ENCODE measurements at places on chromosomes 13 and 19.

DNA sequence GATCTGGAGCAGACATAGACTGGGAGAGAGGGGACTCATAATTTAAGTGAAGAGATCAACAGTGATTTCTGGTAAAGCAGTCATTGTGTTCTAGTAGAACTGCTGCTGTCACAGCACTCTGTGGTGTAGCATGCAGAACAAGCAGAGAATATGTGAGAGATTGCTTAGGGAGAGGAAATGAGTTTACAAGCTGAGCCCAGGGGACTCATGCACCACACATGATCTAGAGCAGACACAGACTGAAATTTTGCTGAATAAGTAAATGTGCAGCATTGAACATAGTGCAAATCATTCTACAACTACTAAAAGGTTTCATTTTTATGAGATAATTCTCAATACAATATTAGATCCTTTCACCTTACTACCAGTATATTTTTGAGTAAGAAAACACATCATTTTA is 125.7 kb downstream of the MYO16 start:
- H3K27ac ChIP-seq: no peak overlapping the region
- no peaks in the 10 kb centered on the region for H3K27me3 ChIP-seq
- no peaks in the 10 kb centered on the region for H3K36me3 ChIP-seq
- H3K4me1 ChIP-seq: no peaks in the 10 kb centered on the region
- no peak overlapping the region for H3K4me3 ChIP-seq

GRCh38 chr13:106197496-106197895 is 338.0 kb downstream of the EFNB2 start:
- H3K27me3 ChIP-seq: no peaks in the 10 kb centered on the region
- no peak overlapping the region for H3K4me3 ChIP-seq
- H3K36me3 ChIP-seq: no peaks in the 10 kb centered on the region
- no peak overlapping the region for H3K27ac ChIP-seq
- DNase-seq: no peak

GRCh38 chr19:16315825-16316505 is 8.7 kb upstream of the KLF2 start:
- peaks cover 6% of the 10 kb centered on the region for H3K36me3 ChIP-seq
- peaks cover 11% of the 10 kb centered on the region for H3K4me1 ChIP-seq
- H3K27ac ChIP-seq: no peak overlapping the region
- no peak for DNase-seq
- H3K27me3 ChIP-seq: peaks cover 11% of the 10 kb centered on the region
- H3K4me3 ChIP-seq: no peak overlapping the region

- H3K27ac ChIP-seq: no peak overlapping the region
- H3K27me3 ChIP-seq: peaks cover 36% of the 10 kb centered on the region
- DNase-seq: no peak
- H3K4me3 ChIP-seq: peak overlapping the region; percentile 32
- no peaks in the 10 kb centered on the region for H3K4me1 ChIP-seq
Observed at GRCh38 chr13:25046985-25047511, 48.9 kb upstream of the PABPC3 start.

DNA sequence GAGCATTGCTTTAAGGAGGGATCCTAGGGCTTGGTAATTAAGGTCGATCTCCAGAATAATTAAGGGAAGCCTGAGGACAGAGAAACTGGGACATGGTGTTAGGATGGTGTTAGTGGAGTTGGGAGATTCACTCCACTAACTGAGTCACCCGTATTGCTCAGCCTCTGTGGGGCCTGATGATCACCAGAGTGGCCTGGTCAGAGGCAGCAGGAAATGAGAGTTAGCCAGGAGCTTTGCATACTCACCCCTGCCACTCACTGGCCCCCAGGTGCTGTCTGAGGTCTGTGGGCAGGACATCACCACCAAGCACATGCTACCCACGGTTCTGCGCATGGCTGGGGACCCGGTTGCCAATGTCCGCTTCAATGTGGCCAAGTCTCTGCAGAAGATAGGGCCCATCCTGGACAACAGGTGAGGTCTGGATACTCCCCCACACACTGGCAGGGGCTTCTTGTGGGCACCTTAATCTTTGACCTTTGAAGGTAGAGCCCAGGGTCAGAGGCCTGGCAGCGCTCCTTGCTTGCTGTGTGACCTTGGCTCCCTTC is 32.1 kb downstream of the PPP2R1A start:
- H3K4me1 ChIP-seq: no peaks in the 10 kb centered on the region
- no peaks in the 10 kb centered on the region for H3K27me3 ChIP-seq
- DNase-seq: no peak
- no peak overlapping the region for H3K27ac ChIP-seq

DNA sequence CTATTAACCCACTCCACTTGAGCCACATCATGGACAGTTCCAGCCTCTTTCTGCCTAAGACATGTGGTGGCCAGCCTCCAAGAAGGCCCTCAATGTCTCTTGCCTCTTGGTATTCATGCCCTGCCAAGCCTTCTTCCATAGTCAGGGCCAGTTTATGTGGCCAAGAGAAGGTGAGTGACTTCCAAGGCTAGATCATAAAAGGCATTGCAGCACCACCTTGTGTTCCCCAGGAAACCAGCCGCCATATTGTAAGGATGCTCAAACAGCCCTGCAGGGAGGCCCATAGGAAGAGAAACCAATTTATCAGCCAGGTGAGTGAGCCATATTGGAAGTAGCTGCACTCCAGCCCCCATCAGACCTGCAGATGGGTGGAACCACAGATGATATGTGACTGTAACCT is 12.3 kb upstream of the DNMT1 start:
- H3K36me3 ChIP-seq: no peaks in the 10 kb centered on the region
- H3K27me3 ChIP-seq: no peaks in the 10 kb centered on the region
- DNase-seq: no peak
- H3K4me3 ChIP-seq: no peak overlapping the region
- no peaks in the 10 kb centered on the region for H3K4me1 ChIP-seq
- H3K27ac ChIP-seq: no peak overlapping the region

- no peaks in the 10 kb centered on the region for H3K4me1 ChIP-seq
- H3K27ac ChIP-seq: no peak overlapping the region
- no peaks in the 10 kb centered on the region for H3K27me3 ChIP-seq
- no peak for DNase-seq
Observed at GRCh38 chr13:105920370-105920769, 615.1 kb downstream of the EFNB2 start.

DNA sequence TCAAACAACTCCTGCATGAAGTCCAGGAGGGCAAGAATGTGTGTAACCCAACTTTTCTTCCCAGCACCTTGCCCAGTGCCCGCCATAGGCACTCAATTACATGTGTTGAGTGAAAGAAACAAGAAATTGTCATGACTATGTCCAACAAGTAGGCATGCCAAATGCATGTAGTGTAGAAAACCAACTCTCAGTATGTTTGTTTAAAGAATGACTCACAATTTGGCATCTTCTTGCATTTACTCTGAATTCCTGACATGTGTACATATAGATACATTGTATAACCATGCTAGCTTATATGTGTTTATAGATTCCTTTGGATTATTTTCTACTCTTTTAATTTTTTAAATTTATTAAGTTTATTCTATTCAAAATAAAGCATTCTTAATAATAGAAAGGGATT is 305.0 kb downstream of the EFNB2 start:
- no peaks in the 10 kb centered on the region for H3K27me3 ChIP-seq
- no peak overlapping the region for H3K4me3 ChIP-seq
- DNase-seq: no peak
- no peaks in the 10 kb centered on the region for H3K4me1 ChIP-seq
- no peak overlapping the region for H3K27ac ChIP-seq

DNA sequence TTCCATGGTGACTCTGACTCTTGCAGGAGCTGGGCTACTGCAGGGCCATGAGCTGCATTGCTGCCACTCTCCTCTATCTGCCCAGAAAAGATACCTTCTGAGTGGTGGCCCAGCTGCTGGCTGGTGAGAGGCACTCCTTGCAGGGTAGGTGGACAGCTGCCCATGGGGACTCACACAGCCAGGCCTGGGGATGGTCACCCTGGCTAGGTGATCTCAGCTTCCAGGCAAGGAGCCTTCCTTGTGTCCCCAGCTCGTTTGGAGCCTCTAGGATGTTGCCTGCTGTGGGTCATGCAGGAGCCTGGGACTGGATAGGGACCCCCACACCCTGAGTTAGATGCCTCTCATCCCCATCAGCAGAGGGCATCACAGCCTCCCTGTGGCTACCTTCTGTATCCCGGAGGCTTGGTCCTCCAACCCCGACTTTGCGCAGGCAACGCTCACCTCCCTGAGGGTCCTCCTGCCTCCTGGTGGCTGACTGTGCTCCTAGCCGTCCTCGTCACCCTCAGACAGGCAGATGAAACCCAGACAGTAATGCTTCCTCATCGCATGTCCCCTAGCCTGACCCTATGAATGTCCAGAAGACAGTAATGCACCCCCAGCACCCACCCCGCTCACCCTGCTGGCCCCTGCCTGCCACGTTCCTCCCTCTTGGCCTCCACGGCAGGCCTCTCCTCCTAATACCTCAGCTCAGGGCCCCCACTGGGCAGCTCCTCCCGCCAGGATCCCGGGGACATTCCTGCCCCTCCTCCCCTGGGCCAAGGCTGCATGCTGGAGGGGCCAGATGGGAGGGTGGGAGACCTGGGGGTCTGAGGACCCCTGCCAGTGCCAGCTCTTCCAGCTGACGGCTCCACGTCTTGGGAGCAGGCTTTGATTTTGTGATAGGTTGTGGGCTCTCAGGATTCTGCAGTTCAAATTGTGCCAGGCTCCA is 13.6 kb upstream of the ZNF14 start:
- H3K4me1 ChIP-seq: no peaks in the 10 kb centered on the region
- no peak for DNase-seq
- H3K4me3 ChIP-seq: no peak overlapping the region
- H3K27me3 ChIP-seq: peaks cover 6% of the 10 kb centered on the region
- no peaks in the 10 kb centered on the region for H3K36me3 ChIP-seq

- DNase-seq: no peak
- no peaks in the 10 kb centered on the region for H3K36me3 ChIP-seq
- H3K4me1 ChIP-seq: peaks cover 2% of the 10 kb centered on the region
- no peak overlapping the region for H3K27ac ChIP-seq
- no peak overlapping the region for H3K4me3 ChIP-seq
Observed at GRCh38 chr19:18660939-18661670, 22.4 kb upstream of the CRTC1 start.

DNA sequence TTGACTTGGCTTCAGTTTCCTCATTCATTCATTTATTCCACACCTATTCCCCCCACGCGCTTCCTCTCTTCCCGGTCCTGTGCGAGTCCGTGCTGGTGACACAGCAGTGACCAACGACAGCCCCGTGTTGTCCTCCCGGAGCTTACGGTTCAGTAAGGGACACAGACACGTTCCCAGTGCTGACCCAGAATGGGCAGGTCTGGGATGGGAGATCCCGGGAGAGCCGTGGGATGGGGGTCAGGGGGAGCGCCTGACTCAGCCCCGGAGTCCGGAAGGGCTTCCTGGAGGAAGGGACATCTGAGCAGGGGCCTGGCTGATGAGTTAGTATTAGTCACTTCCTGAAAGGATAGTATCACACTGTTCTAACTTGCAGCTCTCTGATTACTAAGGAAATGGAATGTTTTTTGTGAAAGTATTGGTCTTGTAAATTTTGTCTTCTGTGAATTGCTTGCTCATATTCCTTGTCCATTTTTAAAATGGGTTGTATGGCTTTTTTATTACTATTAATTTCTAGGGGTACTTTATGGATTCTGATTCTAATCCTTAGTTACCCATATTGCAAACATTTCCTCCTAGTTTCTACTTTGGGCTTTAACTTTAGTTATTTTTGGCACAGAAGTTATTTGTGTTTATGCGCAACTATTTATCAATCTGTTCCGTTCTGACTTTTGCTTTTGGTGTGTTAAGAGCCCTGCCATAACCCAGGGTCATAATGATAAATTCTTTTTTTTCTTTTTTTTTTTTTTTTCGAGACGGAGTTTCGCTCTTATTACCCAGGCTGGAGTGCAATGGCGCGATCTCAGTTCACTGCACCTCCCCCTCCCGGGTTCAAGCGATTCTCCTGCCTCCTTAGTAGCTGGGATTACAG is 708 bp upstream of the ERCC1 start:
- H3K27ac ChIP-seq: peak overlapping the region; percentile 83
- no peak for DNase-seq
- peaks cover 9% of the 10 kb centered on the region for H3K4me1 ChIP-seq
- H3K36me3 ChIP-seq: peaks cover 10% of the 10 kb centered on the region
- H3K27me3 ChIP-seq: no peaks in the 10 kb centered on the region

- no peaks in the 10 kb centered on the region for H3K27me3 ChIP-seq
- H3K4me3 ChIP-seq: no peak overlapping the region
- no peak overlapping the region for H3K27ac ChIP-seq
- DNase-seq: no peak
- H3K36me3 ChIP-seq: no peaks in the 10 kb centered on the region
Observed at GRCh38 chr13:75879656-75880055, 243.5 kb downstream of the LMO7 start.

DNA sequence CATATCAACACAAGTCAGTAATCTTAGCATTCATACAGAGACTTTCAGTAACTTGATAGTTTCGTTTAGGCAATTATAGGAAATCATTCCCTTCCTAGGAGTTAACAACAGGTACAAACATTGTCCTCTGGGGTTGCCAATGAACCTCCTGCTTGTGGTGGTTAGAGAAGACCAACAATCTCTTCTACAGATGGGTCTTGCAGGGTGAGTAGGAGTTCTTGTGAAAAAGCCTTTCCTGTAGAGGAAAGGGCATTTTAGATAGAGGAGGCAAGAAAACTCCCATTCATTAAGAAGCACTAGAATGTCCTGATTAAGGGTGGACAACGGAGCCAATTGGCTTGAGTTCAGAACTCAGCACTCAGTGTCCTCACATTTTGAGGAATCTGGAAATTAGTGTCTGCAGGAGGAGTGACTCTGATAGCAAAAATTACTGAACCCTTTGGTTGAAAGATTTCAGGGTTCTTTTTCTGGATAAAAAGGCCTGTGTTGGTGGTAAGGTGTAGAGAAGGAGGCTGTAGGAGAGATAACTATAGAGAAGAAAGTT is 4.2 kb downstream of the WDFY2 start:
- no peak overlapping the region for H3K27ac ChIP-seq
- H3K36me3 ChIP-seq: no peaks in the 10 kb centered on the region
- no peak overlapping the region for H3K4me3 ChIP-seq
